AG04449 (cell line): ENCODE measurements at places on chromosomes 1 and 21.

GRCh38 chr1:162997499-162998285 lies 71.5 kb upstream of the RGS4 start:
- DNase-seq: no peak

GRCh38 chr1:19312782-19313635 lies 883 bp downstream of the SLC66A1 start:
- no peak for DNase-seq

GRCh38 chr1:27368869-27369582 lies 2.3 kb upstream of the MAP3K6 start:
- no peak for DNase-seq

- DNase-seq: no peak
Observed at GRCh38 chr21:31656199-31657095, 3.0 kb upstream of the SOD1 start.

DNA sequence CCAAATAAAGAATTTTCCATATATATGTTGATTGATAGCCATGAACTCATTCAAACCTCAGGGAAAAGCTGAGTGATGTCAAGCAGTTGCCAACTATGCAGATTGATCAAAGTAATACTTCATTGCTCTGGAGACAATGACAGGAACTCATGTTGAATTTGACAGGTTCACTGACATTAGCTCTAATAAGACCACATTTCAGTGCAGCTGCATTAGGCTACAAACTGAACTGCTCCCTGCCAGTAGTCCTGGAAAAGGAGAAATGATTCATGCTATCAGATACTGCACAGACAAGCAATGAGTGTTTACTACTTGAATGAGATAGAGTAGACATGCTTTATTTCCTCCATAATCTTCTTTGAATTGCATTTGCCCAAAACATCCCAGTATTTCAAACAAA lies 948.4 kb downstream of the MRPL39 start:
- DNase-seq: no peak

DNA sequence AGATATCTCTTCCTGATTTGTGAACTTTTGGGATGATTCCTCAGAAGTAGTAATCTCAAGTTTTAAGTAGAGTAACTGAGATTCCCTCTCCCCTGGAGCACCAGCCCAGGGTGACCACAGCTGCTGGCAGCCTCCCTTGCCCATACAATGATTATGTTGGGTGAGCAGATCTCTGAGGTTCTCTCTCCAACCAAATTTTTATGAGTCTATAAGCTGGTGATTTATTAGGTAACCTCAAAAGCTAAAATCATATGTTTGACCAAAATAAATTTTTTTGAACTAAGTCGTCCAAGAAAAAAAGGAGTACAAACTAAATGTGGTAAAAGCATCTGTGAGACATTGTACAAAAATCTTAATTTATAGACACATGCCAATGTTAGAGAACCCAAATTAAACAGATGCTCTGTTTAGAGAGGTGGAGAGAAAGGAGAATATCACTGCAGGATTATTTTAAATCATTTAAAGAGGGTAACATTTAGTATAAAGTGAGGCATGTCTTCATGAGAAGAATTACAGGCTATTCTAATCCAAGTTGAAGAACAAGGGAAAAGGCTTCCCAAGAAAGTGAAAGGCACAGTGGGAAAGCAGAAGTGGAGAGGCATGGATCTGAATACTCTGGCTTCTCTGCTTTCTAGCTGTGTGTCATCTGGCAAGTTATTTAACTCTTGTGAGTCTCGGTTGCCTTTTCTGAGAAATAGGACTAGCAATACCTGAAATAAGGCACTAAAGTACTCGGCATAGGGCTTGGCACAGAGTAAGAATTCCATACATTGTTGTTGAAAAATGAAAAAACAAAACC lies 2.5 kb downstream of the AKNAD1 start:
- DNase-seq: no peak

DNA sequence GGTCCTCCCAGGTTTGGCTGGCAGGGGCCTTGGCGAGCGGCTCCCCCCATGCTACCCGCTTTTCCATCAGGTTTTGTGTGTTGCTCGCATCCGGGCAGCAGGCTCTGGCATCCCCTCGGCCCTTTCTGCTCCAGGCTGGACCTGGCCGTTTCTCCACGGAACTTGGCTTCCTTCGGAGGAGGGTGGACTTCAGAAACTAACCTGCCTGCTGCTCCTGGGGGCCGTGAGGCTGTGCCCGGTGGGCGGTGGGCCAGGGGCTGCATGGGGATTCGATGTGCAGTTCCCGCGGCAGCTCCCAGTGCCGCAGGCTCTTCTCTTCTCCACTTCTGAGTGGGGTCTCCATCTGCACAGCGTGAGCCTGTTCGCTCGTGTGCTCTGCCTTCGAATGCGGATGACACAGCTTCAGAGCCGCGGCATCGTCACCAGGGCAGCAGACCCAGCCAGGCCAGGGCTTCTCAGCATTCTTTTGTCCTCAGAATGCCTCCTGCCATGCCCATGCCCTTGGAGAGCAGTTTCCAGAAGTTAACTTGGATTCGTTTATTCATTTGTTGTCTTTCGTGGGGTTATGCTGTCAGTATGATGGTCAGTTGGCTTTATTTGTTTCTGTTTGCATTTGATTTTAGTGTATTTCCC lies 36.4 kb downstream of the PRKCZ start:
- DNase-seq: no peak

DNA sequence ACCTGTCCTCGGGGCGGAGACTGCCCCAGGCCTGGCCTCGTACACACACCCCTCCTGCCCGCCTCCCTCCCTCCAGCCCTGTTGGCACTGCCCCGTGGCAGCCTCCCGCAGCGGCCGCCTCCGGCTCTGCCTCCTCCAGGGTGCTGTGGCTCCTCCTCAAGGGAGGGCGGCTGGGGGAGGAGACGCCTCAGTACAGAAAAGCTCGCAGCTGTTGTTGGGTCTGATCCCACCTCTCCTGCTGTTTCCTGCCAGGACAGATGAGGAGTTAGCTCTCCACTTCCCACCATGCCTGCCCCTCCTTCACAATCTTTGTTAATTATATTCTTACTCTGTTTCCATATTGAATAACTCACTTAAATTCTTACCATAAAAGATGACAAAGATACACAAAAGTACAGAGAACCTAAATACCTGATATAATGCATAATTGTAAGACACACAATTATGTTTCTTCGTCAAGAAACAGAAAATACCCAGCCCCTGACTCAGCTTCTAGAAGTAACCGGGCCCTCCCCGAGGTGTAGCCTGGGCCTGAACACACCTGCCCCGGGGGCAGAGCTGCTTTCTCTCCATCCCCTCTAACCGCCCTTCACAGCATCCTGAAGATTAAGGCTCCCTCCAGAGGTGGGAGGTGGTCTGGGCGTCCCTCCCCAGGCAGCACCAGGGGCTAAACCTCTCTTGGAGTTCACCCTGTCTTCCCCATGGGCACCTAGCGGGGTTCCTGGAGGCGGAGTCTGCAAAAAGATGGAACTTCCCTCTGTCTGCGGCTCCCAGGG lies 30.6 kb upstream of the COL6A1 start:
- no peak for DNase-seq

- peak; percentile 99 for DNase-seq
Observed at GRCh38 chr1:204417074-204417997, 5.7 kb upstream of the PPP1R15B start.

- no peak for DNase-seq
Observed at GRCh38 chr1:116498789-116499628, 71.8 kb downstream of the CD58 start.

DNA sequence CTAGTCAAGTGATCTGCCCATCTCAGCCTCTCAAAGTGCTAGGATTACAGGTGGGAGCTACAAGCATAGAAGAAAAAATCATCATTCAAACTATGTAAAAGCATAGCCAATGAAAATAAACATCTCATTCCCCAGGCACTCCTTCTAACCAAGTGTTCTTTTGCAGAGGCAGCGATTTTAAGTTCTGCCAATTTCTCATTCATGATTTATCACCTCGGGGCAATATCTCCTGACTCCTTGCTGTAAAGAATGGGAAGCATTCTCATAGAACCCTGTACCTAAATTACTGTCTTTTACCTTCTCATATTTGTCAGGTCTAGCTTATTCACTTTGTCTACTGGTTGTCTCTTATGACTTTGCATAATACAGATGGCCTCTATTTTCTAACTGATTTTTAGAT lies 32.5 kb upstream of the IVNS1ABP start:
- no peak for DNase-seq

DNA sequence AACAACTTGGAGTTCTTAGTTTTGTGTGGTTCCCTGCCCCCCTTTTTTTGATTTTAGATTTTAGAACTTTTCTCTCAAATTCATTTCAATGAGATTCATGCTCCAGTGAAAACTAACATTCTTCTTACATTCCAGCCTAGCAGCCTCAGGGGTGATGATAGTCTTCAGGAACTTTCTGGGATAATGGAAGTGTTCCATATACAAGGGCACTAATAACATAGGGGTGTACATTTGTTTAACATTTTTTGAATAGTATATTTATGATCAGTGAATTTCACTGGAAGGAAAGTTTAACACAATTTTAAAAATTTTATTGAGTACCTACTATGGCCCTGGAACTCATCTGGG lies 61.4 kb upstream of the ZNF648 start:
- DNase-seq: no peak

GRCh38 chr1:212690816-212691403 lies 8.7 kb downstream of the BATF3 start:
- no peak for DNase-seq

- no peak for DNase-seq
Observed at GRCh38 chr1:246373828-246374569, 133.1 kb downstream of the SMYD3 start.
